ENCODE measurements at places on chromosomes 16 and 17. TPM values are rescaled to one million over a fixed set of nuclear protein-coding genes. Genes with fewer than 3 reads are reported as not detected.

Gene TBC1D3B
- 4.5 TPM for total RNA-seq

DNA sequence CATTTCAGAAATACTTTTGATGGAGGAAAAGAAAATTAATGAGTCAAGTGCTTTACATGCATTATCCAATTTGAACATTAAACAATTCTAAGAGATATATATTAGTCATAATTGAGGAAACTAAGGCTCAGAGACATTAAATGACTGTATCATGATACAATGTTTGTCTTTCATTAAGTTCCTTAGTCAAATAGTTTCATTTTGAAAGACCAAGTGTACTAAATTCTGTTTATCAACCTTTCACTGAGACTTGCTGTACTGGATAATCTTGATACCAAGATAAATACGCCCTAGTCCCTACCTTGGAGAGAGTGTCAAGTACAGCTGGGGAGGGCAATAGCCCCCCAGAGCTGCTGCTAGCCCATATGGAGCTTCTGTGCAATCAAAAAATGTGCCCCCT lies 24.2 kb downstream of the TOM1L2 start:
- no peak for DNase-seq

- DNase-seq, result no peak
These were observed 9.0 kb downstream of the HAS3 start for GRCh38 chr16:69114346-69114975.

Gene SMPD3
- total RNA-seq, result 76.5 TPM

Gene MATCAP1
- total RNA-seq, result 24.0 TPM

- no peak for DNase-seq
These were observed 13.8 kb downstream of the SIAH1 start for GRCh38 chr16:48371393-48371780.

- peak; percentile 85 for DNase-seq
These were observed 7.6 kb downstream of the CCDC102A start for GRCh38 chr16:57528499-57529390.

Gene PRSS33
- total RNA-seq, result not detected

Gene DBF4B
- 14.4 TPM for total RNA-seq

DNA sequence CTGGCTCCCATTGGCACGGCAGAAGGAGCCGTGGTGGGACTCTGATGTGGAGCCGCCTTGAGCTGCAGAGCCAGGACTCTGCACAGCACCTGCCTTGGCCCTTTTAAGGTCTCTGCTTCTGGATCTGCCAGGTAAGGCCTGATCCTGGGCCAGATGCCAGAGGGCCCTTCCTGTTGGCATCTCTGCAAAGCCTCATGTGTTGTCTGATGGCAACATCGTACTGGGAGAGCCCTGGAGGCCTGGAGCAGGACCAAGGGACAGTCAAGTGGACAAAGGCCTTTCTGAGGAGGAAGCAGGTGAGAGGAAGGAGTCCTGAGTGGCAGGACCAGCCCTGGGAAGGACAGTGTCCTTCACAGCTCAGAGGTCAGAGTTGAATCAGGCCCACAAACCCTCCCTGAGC lies 26.1 kb downstream of the SOCS1 start:
- DNase-seq, result peak; percentile 79

Gene ANTKMT
- total RNA-seq, result 83.1 TPM

Gene SIAH1
- total RNA-seq, result 27.9 TPM

- DNase-seq, result no peak
These were observed 88.5 kb upstream of the ZNF267 start for GRCh38 chr16:31785126-31785525.

DNA sequence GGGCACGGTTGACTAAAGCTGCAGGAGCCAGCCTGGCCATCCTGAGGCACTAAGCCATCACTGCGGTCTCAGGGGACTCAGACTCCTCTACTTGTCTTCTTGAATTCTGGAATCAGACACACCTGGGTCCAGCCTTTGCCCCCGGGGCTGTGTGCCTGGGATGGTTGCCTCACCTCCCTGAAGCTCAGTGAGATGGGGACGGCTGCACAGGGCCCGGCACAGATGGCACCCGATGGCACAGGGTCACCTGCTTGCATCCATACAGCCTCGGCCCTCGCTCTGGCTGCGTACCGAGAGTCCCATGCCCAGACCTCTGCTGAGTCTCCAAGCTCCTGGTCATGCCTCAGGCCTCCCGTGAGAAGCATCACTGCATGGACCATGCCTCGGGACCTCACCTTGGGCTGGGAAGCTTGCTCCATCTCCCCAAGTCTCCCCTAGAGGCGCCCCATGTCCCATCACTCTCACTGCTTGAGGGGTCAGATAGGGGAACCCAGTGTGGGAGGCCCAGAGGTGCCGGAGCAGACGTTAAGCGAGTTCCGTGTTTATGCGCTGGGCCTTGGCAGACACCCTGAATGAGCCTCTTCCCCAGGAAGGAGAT lies 316.3 kb downstream of the SEC14L1 start:
- no peak for DNase-seq

DNA sequence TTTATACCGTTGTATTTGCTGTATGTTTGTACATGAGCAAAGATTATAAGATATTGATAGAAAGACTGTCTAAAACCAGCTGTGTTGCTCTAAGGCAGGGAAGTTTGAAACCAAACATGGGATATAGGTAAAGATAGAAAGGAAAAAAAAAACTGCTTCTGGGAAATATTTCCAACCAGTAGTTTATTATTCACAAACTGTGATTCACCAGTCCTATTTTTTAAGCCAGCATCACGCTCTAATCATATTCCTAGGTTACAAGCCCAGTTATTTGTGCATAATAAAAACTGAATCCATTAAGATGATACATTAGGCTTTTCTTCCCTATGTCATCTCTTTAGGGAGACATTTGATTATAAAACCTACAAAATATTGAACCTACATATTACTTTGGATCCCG lies 4.0 kb downstream of the ERN1 start:
- no peak for DNase-seq

DNA sequence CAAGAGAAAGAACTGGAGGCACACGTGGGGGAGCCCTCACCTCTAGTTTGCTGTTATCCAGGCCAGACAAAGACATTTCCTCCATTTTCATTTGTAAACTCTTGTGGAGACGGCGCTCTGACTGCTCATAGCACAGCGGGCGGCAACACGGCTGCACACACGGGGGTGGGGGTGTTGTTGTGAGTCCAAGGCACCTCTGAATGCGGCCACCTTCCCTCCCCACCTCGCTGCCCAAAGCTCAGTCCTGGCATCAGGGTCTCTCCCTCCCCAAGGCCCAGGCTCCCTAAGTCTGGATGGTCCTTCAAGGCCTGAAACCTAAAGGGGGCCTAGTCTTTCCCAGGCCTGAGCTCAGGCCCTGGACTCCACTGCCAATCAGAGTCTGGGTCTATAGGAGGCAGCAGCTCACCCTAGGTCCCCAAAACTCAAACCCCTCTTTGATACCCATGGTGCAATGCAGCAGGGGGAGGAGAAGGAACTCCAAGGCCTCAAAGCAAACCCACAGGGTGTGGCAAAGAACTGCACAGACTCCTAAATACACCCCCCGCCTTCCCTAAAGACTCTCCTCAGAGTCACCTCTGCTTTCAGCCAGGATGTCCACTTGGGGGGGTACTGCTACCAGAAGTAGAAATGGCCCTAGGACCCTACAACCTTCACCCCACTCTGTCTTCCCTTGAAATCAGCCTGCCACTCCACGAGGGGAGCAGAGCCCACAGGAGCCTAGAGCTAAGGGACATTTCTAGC lies 1.5 kb downstream of the ATXN7L3 start:
- DNase-seq, result peak; percentile 60

DNA sequence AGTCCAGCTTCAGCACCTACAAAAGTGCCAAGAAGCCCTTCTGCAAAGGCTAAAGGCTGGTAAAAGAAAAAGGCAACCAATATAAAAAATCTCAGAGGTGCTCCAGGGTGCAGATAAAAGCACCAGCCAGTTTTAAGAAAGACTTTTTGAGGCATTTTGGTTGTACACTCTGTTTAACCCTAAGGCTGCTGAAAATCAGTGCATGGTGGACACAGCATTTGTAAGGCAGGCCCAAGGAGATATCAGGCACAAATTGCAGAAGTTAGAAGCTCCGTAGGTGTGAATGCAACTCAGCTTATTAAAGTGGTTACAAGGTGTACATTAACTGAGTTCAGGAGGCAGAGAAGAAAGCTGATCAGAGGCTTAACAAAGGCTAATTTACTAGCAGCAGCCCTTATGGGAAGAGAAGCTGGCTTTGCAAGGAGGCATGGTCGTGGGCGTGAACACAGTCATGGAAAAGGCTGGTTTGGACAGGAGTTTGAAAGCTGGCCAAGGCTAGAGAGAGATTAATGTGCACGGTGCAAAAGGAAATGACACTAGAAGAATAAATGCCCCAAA lies 21.1 kb downstream of the ACSM1 start:
- peak; percentile 49 for DNase-seq

DNA sequence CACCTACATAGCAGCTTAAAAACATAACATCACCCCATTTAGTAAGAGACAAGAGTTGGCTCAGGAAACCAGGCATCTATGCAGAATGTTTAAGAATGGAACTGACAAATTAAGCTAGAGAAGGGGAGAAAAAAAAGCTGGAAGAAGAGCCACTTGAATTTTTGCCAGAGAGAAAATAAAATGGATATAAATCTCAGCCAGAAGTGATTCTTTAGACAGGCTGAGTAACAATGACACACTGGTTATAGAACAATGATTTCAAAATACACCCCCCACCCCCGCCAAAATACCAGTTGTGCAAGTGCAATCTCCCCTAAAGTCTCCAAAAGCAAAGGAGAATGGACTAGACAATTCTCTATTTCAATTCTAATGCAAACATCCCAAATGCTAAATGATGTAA lies 22.4 kb downstream of the LSM12 start:
- DNase-seq, result no peak

Gene TEKT3
- not detected for total RNA-seq

- no peak for DNase-seq
These were observed 169.5 kb downstream of the STX8 start for GRCh38 chr17:9406046-9406606.

DNA sequence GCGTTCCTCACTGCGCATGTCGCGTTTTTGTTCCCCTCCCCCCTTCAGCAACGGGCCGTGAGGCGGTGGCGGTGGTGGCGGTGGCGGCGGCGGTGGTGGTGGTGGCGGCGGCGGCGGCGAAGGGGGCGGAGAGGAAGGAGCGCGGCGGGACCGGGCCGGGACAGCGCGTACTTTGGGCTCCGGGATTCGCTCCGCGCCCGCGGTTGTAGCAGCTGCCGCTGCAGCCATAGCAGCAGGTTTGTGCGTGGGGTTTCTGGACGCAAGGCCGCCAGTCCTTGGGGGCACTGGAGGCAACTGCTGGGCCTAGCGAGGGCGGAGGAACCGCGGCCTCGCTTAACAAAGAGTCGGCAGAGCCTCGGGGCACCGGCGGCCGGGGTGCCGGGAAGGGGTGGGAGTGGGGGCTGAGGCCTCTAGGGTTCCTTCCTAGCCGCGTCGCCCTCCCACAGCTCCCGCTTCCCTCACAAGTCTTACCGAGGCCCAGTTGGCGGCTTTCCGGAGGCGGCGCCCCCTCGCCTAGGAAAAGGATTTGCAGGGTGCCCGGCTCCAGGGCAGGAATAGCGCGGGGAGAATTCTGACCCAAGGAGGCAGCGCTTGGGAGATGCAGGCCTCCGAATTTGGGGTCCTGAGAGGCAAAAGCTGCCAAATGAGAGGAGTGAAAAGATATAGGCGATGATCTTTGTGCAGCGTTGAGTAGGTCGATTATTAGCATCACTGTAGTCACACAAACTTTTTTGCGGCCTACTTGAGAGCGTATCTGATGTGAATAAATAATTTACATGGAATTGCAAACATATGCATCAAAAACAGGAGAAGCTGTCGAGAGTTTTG lies at the start of gene DDX42:
DDX42 (plus strand) TSS at position 30 of the 828 bp plus-strand sequence. CDS start 12,880 bp downstream, outside the sequence.
- peak; percentile 92 for DNase-seq

DNA sequence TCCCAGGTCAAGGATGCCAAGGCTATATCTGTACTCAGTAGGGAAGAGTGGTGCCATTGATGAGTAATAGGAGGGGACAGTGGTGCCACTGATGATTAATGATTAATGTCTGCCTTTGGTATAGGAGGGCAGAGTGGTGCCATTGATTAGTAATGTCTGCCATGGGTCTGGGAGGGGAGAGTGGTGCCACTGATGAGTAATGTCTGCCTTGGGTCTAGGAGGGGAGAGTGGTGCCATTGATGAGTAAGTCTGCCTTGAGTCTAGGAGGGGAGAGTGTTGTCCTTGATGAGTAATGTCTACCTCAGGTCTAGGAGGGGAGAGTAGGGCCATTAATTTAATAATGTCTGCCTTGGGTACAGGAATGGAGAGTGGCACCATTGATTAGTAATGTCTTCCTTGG lies 507.8 kb upstream of the EEF2KMT start:
- DNase-seq, result no peak

DNA sequence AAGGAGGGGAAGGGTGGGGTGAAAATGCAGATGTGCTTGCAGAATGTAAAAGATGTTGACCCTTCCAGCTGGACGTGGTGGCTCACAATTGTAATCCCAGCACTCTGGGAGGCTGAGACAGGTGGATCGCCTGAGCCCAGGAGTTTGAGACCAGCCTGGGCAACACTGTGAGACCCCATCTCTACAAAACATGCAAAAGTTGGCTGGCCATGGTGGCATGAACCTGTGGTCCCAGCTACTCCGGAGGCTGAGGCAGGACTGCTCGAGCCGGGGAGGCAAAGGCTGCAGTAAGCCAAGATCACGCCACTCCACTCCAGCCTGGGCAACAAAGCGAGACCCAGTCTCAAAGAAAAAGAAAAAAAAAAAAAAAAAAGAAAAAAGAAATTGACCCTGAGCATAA lies 17.8 kb downstream of the ATP1B2 start:
- no peak for DNase-seq

Gene SCNN1B
- 27.7 TPM for total RNA-seq

Gene SPNS2
- 17.4 TPM for total RNA-seq

GRCh38 chr17:80819422-80820164 lies 172.0 kb upstream of the CHMP6 start:
- no peak for DNase-seq

DNA sequence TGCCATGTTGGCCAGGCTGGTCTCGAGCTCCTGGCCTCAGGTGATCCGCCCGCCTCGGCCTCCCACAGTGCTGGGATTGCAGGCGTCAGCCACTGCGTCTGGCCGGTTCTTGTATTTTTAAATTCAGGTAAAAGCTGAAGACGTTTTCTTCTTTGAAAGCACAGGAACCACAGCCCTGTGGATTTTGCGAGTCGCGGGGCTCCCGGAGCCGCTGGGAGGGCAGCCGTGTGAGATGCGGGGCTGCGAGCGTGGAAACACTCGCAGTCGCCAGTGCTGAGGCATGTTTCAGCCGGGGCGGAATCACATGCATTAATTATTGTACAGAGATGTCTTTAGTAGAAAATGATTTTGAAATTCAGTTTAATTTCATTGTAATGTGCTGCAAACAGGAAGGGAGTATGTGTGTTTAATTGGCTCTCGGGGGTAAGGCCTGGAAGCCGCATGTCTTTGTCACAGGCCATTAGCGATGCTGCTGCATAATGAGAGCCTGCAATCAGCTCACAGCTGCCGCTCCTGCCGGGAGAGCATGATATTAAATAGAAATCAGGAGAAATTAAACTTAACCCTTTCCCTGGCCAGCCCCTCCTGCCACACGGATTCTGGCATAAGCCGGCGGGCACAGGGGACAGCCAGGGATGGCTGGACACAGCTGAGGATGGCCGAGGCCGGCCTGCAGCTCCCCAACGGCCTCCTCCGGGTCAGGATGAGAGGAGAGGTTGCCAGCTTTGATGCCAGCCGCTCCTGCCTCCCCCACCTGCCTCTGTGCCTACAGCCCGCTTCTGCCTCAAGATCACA lies 35.4 kb upstream of the CDH15 start:
- no peak for DNase-seq

GRCh38 chr16:65547772-65548446 lies 426.0 kb upstream of the CDH11 start:
- no peak for DNase-seq

Gene KRTAP9-8
- total RNA-seq, result not detected

All from colonic mucosa (tissue), 4 donors.